ENCODE measurements at places on chromosomes 6 and 20. TPM values are rescaled to one million over a fixed set of nuclear protein-coding genes. Genes with fewer than 3 reads are reported as not detected.

The SLC35F1 gene
- not detected for total RNA-seq

The CD93 gene
- 553 TPM for total RNA-seq

The SEMG1 gene
- not detected for total RNA-seq

The CYP24A1 gene
- not detected for total RNA-seq

GRCh38 chr6:139291813-139292619 is at the start of gene TXLNB:
TSS of gene TXLNB (minus strand) at chr6:139291998. CDS start at chr6:139288899, 3,099 bp downstream.
- DNase-seq: no peak

All from pulmonary artery endothelial cell (primary cell).